Right atrium auricular region (tissue), 2 donors: ENCODE measurements at places on chromosomes 5 and 9. TPM values are rescaled to one million over a fixed set of nuclear protein-coding genes. Genes with fewer than 3 reads are reported as not detected.

SEMA4D gene
- 22.1 TPM for total RNA-seq

ARSK gene
- 3.7 TPM for total RNA-seq

MGAT4B gene
- 77.1 TPM for total RNA-seq

DNA sequence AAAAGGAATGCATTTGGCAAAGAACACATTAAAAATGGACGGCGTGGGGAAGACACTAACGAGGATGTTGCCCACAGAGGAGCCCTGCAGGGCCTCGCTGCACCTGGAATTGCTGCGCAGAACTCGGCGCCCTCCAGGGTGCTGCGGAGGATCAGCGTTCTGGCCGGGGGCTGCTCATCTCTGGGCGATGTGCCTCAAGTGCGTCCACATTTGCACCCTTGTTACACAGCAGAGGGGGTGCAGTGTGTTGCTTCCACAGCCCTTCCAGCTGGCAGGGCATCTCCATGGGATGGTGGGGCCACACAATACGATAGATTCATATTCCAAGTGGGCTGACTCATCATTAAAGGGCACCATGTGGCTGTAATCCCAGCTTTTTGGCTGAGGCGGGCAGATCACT, 63.1 kb downstream of the AK8 start:
- H3K27ac ChIP-seq, result no peak overlapping the region
- H3K4me1 ChIP-seq, result no peaks in the 10 kb centered on the region
- H3K36me3 ChIP-seq, result no peaks in the 10 kb centered on the region
- H3K27me3 ChIP-seq, result no peaks in the 10 kb centered on the region
- no peak overlapping the region for H3K4me3 ChIP-seq

DNA sequence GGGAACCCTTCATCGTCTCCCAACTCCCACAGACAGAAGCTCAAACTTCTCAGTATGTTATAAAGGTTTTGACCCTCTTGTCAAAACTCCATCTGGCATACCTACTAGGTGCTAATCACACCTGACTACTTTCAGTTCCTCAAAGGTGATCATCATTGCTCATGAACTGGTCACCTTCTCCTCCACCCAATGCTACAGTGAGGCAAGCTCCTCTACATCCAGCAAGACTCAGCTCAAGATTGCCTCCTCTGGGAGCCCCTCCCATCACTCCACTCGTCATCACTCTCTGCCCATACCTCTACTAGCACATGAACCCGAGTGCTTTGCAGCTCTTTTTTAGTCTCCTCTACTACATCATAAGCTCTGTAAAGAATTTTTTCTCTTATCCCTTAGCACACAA, 102.4 kb downstream of the LPAR1 start:
- no peaks in the 10 kb centered on the region for H3K4me1 ChIP-seq
- no peak overlapping the region for H3K27ac ChIP-seq
- no peaks in the 10 kb centered on the region for H3K36me3 ChIP-seq
- no peak overlapping the region for H3K4me3 ChIP-seq
- no peaks in the 10 kb centered on the region for H3K27me3 ChIP-seq

DNA sequence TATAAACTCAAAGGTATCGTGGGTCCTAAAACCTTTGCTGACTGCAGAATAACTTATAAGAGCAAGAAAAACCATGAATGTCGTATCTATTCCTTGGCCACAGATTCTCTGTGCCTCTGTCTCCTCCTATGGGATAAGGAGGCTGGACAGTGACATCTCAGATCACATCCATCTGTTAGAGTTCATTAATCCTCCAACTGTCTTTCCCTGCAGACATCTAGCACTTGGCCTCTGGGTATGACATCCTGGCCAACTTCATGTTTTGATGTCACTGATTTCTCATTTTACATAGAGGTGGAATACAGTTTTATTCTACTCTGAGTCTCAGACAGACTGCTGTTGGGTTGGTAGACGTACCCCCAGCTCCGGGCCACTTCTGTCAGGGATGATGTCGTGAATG, 86.2 kb downstream of the OTULIN start:
- DNase-seq, result no peak
- H3K27ac ChIP-seq, result no peak overlapping the region
- peaks cover 58% of the 10 kb centered on the region for H3K36me3 ChIP-seq
- H3K4me3 ChIP-seq, result no peak overlapping the region
- H3K4me1 ChIP-seq, result no peaks in the 10 kb centered on the region

DNA sequence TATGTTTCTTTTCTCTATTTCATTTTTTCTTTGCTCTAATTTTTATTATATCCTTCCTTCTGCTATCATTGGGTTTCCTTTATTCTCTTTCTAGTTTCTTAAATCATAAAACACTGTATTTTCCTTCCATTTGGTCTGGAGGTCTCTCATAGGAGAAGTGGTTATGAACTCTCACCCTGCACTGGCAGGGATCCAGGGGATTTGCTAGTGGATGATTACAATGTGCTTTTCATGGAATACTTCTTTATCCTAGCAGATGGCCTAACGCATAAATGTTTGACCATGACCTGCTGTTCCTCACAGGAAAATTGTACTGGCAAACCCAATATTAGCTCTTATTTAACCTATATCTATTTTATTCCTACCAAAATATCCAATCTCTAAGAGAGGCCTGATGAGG, 31.5 kb upstream of the SGCD start:
- H3K27me3 ChIP-seq, result no peaks in the 10 kb centered on the region
- H3K36me3 ChIP-seq, result no peaks in the 10 kb centered on the region
- no peak overlapping the region for H3K4me3 ChIP-seq
- DNase-seq, result no peak
- no peak overlapping the region for H3K27ac ChIP-seq
- no peaks in the 10 kb centered on the region for H3K4me1 ChIP-seq

GRCh38 chr5:39005566-39006232, 68.5 kb downstream of the RICTOR start:
- no peaks in the 10 kb centered on the region for H3K36me3 ChIP-seq
- no peak overlapping the region for H3K27ac ChIP-seq
- DNase-seq, result no peak
- no peak overlapping the region for H3K4me3 ChIP-seq
- no peaks in the 10 kb centered on the region for H3K27me3 ChIP-seq

DNA sequence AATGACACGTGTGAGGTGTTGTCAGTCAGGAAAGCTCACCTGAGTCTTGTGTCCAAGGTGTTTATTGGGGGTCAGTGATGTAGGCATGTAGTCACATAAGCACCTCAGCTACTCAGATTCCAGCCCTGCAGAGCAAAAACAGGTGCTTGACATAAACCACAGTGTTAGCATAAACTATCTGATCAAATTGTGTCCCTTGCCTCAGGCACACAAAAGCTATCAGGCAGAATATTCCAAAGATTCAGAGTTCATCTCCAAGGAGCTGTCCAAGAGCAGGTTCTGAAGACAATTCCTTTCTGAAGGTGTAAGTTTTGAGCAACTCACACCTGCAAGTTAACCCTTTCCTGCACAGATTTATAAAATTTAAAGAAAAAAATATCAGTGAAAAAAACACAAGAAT, 102.2 kb upstream of the ITGA1 start:
- no peak for DNase-seq
- H3K27ac ChIP-seq, result no peak overlapping the region
- H3K27me3 ChIP-seq, result no peaks in the 10 kb centered on the region
- no peak overlapping the region for H3K4me3 ChIP-seq

DNA sequence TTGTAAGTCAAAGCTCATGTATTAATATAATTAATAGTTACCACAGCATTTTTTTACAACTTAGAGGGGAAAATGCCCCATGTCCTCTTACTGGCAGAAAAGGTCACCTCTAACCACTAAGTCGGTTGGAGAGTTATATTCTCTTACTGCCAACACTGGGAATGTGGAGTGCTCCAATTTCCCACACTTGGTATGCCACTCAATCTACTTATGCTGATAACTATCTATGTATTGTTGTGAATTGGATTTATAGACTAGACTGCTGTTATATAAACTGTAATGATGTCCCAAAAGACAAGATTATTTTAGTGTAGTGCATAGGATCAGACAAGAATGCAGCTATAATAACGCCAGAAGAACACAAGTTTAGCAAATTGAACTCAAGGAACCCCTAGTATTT, 2385.2 kb upstream of the C9orf72 start:
- H3K4me1 ChIP-seq, result no peaks in the 10 kb centered on the region
- H3K27me3 ChIP-seq, result no peaks in the 10 kb centered on the region
- no peak overlapping the region for H3K27ac ChIP-seq
- H3K36me3 ChIP-seq, result no peaks in the 10 kb centered on the region

SPRY4 gene
- total RNA-seq, result 33.7 TPM

GRCh38 chr5:172887692-172888091, 53.6 kb downstream of the ERGIC1 start:
- H3K27ac ChIP-seq, result peak overlapping the region; percentile 66
- DNase-seq, result no peak
- H3K4me3 ChIP-seq, result no peak overlapping the region
- H3K4me1 ChIP-seq, result no peaks in the 10 kb centered on the region
- peaks cover 17% of the 10 kb centered on the region for H3K36me3 ChIP-seq
- H3K27me3 ChIP-seq, result no peaks in the 10 kb centered on the region

MARVELD2 gene
- total RNA-seq, result 1.6 TPM

DNA sequence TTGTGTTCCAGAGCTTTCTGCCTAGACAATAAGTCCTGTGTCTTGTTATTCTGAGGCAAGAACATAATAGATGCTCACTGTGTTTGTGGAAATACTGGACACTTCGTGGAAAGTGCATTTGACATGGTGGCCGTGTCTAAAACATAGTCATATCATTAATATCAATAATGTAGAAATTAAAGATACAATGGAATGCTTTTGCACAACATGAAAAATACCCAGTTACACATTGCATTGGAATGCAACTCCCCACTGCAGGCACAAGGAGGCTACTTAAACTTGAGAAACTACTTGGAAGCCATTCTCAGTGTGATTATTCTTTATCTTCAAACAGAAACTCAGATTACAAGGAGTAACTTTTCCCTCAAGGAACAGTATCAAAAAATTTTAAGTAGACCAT, 145.3 kb upstream of the ZNF462 start:
- no peaks in the 10 kb centered on the region for H3K36me3 ChIP-seq
- no peak for DNase-seq
- peaks cover 16% of the 10 kb centered on the region for H3K4me1 ChIP-seq
- no peaks in the 10 kb centered on the region for H3K27me3 ChIP-seq
- no peak overlapping the region for H3K4me3 ChIP-seq
- H3K27ac ChIP-seq, result no peak overlapping the region

GRCh38 chr9:102700936-102701335, 294.2 kb upstream of the CYLC2 start:
- no peak overlapping the region for H3K27ac ChIP-seq
- H3K4me1 ChIP-seq, result no peaks in the 10 kb centered on the region
- H3K36me3 ChIP-seq, result no peaks in the 10 kb centered on the region

DNA sequence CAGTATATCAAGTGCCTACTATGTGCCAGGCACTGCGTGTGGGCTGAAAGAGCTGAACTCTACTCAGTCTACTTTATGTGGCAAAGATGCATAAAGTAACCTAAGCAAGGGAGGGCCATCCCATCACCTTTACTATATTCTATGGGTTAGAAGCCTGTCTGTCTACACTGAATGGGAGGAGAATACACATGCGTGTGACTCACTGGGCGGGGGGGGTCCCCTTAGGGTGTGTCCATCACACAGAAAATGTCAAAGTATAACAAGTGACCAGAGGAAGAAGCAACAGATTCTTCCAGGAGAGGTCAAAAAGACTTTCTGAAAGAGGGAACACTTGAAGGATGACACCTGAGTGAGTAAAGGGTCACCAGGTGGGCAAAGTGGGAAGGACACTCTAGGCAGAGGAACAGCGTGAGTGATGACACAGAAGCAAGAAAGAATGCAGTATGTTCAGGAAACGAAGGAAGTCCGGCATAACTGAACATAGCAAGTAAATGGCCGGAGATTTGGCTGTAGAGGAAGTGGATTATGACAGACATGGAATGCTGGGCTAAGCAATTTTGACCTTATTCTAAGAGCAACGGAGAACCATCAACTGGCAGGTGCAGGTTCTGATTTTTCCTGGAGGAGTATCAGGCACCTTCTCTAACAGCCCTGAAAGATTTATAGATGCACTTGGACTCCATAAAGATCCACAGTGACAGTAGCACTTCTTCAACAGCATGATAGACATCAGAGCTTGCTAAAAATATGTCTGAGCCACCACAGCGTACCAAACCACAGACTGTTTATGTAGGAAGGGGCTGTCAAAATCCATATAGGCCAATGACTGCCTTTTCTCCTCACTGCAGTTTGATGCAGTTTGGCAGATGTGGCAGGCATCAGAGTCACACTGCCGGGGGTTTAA, 8.0 kb upstream of the WHRN start:
- H3K27me3 ChIP-seq, result no peaks in the 10 kb centered on the region
- H3K27ac ChIP-seq, result no peak overlapping the region
- no peaks in the 10 kb centered on the region for H3K36me3 ChIP-seq
- H3K4me1 ChIP-seq, result no peaks in the 10 kb centered on the region
- no peak overlapping the region for H3K4me3 ChIP-seq
- DNase-seq, result no peak

- no peak for DNase-seq
- no peak overlapping the region for H3K4me3 ChIP-seq
- no peak overlapping the region for H3K27ac ChIP-seq
These were observed 32.8 kb downstream of the PCDH1 start for GRCh38 chr5:141845371-141845851.

SPATA31E1 gene
- not detected for total RNA-seq

- H3K4me3 ChIP-seq, result no peak overlapping the region
- DNase-seq, result peak; percentile 76
- H3K27me3 ChIP-seq, result no peaks in the 10 kb centered on the region
- peak overlapping the region; percentile 71 for H3K27ac ChIP-seq
- no peaks in the 10 kb centered on the region for H3K36me3 ChIP-seq
These were observed 213.4 kb downstream of the GAS1 start for GRCh38 chr9:86733929-86734328.

LMX1B gene
- 1.3 TPM for total RNA-seq

GABRG2 gene
- not detected for total RNA-seq

DNA sequence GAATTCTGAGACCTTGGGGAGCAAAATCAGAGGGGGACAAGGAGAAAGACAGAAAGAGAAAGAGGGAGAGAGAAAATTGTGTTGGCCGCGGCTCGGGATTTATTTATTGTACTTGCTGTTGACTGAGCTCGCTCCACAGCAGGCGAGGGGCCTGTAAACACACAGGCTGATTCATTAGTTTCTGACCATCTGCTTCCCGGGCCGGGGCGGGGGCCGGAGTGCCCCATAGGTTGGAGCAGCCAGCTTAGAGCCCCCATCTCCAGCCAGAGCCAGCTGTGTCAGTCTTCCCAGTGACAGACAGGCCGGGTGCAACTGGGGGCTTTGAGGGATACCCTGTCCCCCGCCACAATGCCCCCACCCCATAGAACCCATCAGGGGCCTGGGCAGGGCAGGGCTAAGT, 30.9 kb downstream of the NTNG2 start:
- no peaks in the 10 kb centered on the region for H3K36me3 ChIP-seq
- no peaks in the 10 kb centered on the region for H3K4me1 ChIP-seq
- no peak for DNase-seq
- H3K27ac ChIP-seq, result no peak overlapping the region

PCDHB11 gene
- 2.4 TPM for total RNA-seq
